ENCODE measurements at places on chromosomes 13 and 19. TPM values are rescaled to one million over a fixed set of nuclear protein-coding genes. Genes with fewer than 3 reads are reported as not detected.

GRCh38 chr13:48539550-48539949 is 6.7 kb upstream of the RCBTB2 start:
- no peak for DNase-seq

- no peak for DNase-seq
Observed at GRCh38 chr19:29660835-29661234, 4.4 kb upstream of the PLEKHF1 start.

DNA sequence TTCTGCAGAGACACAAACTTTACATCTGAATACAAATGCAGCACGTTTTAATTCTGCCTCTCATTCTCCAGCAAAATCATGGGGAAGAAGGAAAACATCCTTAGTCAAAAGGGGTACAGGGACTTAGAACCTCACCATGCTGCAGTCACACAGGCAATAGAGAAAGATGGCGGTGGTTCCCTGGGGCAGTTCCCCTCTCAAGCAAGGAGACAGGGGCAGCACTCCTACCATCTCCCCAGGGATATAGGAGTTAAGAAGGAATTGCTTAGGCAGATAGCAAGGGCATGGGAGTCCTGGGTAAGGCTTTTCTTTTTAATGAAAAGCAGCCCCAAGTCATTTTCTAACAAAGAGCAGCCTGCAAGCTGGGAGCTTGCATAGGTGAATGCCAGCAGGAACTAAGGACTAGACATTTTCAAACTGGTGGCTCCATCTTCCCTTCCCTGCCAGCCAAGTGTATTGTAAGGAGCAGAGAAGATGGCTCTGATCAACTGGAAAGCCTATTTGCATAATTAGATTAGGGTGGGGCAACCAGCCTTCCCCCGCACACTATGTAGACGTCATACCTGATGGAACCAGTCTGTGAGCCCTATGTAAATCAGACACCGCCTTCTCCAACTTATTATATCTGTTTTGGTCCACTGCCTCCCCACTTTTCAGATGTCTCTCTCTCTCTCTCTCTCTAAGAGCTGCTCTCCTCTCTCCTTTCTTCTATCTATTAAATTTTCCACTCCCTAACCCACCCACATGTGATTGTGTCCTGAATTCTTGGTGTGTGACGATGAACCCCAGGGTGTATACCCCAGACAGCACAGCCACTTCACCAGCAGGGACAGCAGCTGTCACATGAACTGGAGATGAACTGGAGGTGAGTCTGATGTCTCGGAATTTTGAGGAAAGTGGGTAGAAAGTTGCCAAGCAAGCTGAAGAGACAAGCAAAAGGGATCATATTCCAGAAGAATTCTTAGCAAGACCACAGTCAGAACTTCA is 514.5 kb downstream of the IRS2 start:
- DNase-seq, result no peak

The SUPT20H gene
- total RNA-seq, result 134 TPM

GRCh38 chr19:15379083-15379998 is at the start of gene AKAP8:
TSS of gene AKAP8 (minus strand) at chr19:15379787. CDS start at chr19:15379731, 56 bp downstream.
- peak; percentile 99 for DNase-seq

DNA sequence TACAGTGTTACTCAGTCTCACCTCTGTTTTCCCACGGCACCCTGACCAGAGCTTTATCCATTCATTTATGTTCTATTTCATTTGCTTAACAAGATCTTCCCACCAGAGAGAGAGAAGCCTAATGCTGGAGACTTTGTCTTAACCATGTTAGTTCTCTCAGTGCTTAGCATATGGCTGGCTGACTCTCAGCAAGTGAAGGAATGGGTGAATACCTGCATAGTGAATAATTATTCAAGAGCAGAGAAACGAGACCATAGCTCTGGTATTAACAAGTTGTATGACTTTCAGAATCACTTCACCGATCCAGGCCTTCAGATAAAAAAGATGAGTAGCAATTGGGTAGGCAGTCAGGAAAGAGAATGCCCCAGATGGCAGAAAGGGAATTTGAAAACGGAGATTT is 686.3 kb downstream of the LIG4 start:
- DNase-seq, result no peak

DNA sequence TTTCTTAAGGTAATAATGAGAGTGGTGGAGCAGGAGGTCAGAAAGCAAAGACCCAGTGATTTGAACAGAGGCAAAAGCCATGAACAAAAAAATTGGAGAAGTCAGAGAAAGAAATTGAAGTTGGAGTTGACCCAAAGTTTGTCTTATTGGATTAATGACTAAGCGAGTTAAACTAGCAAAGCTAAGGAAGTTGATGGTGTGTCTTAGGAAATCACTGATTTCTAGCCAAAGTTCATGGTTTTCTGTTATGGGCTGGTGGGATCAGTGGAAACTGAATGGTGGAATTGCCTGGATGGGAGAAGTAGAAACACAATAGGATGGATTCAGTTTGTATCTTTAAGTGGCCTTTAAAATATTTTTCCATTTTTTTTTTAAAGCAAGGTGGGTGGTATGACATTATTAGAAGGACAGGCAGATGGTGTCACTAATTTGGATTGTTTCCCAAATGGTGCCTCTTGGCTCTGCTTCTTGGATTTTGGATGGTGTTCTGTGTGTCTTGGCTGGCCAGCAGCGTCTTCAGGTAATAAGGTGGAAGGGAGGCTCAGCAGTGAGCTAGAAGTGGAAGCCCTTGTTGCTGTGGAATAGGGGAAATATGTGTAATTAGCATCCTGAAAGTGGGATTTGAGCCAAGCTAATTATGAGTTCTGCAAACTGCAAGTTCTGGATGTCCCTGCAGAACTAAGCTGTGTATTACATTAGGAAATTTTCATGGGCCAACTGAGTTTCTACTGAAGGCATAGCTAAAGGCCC is 302.9 kb downstream of the LMO7 start:
- peak; percentile 37 for DNase-seq

- DNase-seq, result no peak
Observed at GRCh38 chr13:50226515-50227155, 211.4 kb downstream of the KCNRG start.

The SLC25A23 gene
- total RNA-seq, result 44.9 TPM

DNA sequence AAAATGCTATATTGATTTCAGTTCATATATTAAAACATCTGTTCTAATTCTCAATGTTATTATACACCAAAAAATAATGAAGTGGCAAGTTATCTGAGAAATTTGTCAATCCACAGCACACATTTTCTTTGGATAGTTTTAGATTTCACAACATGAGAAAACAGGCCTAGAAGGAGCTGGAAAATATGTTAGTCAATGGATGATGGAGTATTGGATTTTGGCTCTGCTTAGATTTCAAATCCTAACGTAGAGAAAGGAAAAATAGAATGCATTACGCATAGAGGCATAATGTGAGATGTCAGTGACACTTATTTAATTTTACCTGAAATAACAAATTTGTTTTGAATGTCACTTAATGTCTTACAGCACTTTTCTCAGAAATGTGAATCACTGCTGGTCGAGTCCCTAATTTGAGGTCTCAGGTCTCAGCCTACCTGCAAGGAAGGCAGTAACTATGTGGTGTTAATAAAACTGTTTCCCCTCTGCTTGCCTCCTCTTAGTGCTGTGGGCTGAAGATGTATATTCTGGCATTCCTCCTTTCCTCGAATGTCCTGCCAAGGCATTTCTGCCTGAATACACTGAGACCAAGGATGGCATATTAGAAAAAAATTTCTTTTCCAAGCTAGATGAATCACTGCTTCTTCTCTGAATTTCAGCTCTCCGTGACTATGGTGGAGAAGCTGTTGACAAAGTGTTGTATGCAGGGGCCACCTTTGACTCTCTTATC is 232.4 kb downstream of the POSTN start:
- no peak for DNase-seq

- peak; percentile 85 for DNase-seq
Observed at GRCh38 chr13:102580552-102581169, 16.1 kb upstream of the TPP2 start.

- no peak for DNase-seq
Observed at GRCh38 chr13:90454002-90454636, 893.4 kb upstream of the MIR17HG start.

DNA sequence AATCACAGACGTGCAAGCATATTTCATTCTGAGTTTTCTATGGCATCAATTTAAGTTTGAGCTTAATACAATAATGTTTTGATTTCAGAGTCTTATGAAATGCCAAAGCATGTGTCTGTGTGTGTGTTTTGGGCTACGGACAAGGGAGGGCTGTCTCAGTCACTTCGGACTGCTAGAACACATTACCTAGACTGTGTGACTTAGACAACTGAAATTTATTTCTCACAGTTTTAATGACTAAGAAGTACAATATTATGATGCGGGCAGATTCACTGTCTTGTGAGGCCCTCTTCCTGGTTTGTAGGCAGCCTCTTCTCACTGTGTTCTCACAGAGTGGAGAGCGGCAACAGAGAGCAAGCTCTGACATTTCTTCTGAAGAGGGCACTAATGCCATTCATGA is 1202.0 kb downstream of the EFNB2 start:
- no peak for DNase-seq

The IGFL2 gene
- not detected for total RNA-seq

- DNase-seq, result no peak
Observed at GRCh38 chr19:56594446-56594782, 688 bp upstream of the ZNF71 start.

DNA sequence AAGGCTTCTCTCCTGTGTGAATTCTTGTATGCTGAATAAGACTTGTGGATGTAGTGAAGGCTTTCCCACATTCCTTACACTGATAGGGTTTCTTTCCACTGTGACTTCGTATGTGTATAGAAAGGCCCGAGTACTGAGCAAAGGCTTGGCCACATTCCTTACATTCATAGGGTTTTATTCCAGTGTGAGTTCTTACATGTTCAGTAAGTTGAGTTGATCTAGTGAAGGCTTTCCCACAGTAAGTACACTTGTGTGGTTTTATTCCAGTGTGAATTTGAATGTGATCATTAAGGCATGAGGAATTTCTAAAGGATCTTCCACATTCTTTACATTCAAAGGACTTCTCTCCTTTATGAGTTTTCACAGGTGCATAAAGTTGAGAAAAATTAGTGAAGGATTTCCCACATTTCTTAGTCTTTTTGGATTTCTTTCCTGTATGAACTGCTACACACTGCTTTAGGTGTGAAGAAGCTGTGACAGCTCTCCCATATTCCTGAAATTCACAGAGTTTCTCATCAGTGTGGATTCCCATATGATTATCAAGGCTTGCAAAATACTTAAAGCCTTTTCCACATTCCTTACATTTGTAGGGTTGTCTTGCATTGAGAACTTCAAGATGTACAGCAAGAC is 10.4 kb downstream of the ZNF561 start:
- DNase-seq, result no peak

The MRPL4 gene
- 61.9 TPM for total RNA-seq

- DNase-seq, result no peak
Observed at GRCh38 chr13:75521956-75522355, 15.7 kb downstream of the COMMD6 start.

GRCh38 chr19:55643003-55643886 is at the start of gene ZNF581:
TSS of gene ZNF581 (plus strand) at chr19:55643649. CDS start at chr19:55644572, 923 bp downstream.
- DNase-seq, result peak; percentile 73
